ENCODE measurements at places on chromosomes 1 and 21.

GRCh38 chr1:184157394-184157742, 105.8 kb downstream of the TSEN15 start:
- no peak for DNase-seq

GRCh38 chr1:35851132-35851869, 31.7 kb upstream of the AGO1 start:
- no peak for DNase-seq

DNA sequence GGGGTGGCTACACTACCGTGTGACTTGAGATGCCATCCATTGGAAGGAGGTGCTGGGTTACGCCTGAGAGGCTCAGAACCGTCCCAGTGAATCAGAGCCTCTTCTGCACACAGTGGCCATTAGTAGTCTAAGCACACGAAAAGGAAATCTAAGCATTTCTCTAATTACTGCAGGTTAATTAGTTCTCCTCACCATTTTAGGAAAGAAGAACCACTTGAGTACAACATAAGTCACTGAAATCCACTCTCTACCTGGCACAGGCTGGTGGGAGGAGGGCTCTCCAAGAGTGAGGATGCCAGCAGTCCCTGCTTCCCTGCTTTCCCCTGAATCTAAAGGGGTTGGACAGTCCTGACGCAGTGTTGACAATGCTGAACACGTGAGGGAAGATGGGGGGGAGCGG, 606.3 kb downstream of the NPHP4 start:
- no peak for DNase-seq

- DNase-seq = no peak
These were observed 159.9 kb downstream of the TRABD2B start for GRCh38 chr1:47837056-47837830.

GRCh38 chr1:209854196-209854595, 26.4 kb downstream of the UTP25 start:
- DNase-seq = no peak

GRCh38 chr1:27033043-27033746, 20.5 kb upstream of the TENT5B start:
- no peak for DNase-seq

Data from activated naive CD8-positive, alpha-beta T cell treated with anti-CD3 and anti-CD28 coated beads for 36 hours (primary cell).